ENCODE measurements at places on chromosomes 1 and 21.
A peak's percentile ranks its signal among the peaks of the same experiment; 100 is the strongest.

- DNase-seq: no peak
Observed at GRCh38 chr1:39195166-39196111, 9.1 kb upstream of the MACF1 start.

DNA sequence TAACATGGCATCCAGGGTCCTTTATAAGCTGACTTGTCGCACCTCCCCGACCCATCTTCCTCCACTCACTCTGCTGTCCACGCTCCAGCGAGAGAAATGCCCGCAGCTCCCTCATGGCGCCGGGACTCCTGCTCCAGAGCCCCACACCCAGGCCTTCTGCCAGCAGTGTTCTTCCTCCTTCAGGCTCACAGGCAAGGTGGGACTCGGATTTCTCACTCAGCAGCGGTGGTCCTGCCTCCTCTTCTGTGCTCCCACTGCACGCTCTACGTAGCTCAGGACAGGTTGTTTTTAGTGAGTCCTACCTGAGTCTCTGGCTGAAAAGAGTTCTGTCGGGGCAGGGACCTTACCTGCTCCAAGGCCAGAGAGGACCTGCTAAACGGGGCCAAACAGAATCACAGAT, 11.2 kb downstream of the THEMIS2 start:
- no peak for DNase-seq

DNA sequence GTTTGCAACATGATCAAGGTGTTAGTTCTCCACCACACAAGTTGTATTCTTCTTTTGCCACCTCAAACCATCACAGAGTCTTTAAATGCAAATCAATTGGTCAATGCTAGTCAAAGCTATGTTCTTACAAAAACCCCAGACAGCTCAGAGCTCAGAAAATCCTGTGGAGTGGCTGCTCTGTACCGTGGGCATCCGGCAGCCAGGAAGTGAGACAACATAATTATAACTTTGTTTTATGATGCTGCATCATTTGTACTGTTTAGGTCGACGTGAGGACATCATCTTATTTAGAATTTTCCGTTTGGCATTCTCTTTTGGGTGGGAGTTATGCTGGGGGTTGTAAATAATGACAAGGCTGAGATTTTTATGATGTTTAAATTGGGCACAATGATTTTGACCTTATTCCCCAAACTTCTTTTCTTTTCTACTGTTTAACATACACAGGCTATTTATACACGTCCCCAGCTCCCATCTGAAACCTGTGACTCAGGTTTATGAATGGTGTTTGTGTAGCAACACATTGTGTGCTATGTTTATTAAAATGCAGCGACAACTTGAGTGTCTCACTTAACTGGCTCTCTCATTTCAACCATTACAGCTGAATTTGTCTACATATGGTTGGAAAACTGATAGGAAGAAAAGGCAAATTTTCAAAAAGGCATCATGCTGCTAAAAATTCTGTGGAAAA, 124.0 kb downstream of the CNIH3 start:
- DNase-seq: no peak

GRCh38 chr1:20074725-20075171, 4.8 kb downstream of the PLA2G5 start:
- peak; percentile 25 for DNase-seq

DNA sequence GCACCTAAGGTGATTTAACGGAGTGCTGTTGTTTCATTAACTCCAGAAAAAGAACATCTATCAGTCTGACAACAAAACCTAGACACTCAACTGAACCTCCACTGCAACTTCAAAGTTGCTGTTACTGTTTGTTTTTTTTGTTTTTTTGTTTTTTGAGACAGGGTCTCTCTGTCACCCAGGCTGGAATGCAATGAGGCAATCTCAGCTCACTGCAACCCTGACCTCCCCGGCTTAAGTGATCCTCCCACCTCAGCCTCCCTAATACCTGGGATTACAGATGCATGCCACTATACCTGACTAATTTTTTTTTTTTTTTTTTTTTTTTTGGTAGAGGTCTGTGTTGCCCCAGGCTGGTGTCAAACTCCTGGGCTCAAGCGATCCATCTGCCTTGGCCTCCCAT, 66.7 kb upstream of the SDC3 start:
- DNase-seq: no peak

DNA sequence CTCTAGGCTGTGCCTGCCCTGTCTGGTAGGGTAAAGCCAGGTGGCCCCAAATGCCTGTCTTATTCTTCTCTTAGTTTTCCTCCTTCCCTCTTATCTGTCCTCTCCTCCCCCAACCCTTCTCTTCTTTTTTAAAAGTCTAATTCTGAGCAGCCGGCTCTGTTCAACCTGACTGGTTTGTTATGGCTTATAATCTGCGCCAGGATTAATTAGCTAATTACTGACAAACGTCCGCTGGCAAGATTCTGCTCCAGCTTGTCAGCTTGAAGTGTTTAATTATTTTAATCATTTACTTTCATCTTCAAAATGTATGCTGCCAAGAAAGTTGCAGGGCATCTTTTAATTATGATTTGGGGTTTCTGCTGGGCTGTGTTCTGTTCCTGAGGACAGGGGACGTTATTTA, 27.2 kb upstream of the PSMB2 start:
- no peak for DNase-seq

DNA sequence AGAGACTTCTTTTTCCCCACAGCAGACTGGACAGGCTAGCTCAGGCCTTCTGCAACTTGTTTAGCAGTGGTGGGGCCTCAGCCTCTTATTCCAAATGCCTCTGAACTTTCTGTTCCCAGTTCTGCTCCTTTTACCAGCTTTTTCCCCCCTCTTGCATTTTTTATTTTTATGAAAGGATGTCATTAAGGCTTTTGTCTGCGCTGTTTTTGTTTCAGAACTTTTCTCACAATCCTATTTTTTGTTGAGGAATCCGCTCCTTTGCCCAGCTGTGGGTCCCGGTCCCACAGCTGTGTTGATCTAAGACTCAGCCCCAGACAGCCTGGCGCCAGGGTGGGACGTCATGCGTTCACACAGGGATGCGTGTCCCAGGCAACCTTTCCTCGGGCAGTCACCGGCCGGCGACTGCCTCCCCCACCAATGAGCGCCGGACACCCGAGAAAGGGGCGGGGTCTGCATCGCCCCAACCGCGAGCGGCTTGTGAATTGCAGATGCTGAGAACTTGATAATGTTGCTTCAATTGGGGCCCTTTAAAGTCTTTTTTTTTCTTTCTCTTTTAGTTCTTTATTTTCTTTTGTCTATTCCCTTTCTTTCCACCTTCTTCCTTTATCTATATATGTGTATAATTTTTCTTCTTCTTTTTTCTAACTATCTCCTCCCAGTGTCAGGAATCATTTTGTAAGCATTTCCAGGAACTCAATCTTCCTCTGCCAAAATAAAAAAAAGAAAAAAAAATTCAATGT, 3.0 kb upstream of the ID3 start:
- peak; percentile 99 for DNase-seq

DNA sequence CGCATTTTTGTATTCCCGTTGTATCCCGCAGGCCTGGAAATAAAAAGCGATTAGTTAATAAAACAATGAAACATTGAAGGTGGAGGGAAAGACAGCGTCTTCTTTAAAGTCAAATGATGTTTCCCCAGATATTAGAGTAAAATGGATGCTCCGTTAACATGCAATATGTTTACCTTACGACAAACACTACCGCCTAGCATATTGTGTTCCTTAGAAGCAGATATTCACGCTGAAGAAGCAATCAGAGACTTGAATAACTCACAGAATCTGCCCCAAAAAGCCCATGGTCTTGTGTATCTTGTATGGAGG, 583 bp upstream of the B4GALT3 start:
- DNase-seq: no peak

- no peak for DNase-seq
Observed at GRCh38 chr1:71041806-71042205, 5.8 kb downstream of the PTGER3 start.

GRCh38 chr21:18832950-18833349, 429.4 kb upstream of the TMPRSS15 start:
- DNase-seq: peak; percentile 62

- DNase-seq: no peak
Observed at GRCh38 chr1:153546796-153547559, 1.4 kb upstream of the S100A4 start.

DNA sequence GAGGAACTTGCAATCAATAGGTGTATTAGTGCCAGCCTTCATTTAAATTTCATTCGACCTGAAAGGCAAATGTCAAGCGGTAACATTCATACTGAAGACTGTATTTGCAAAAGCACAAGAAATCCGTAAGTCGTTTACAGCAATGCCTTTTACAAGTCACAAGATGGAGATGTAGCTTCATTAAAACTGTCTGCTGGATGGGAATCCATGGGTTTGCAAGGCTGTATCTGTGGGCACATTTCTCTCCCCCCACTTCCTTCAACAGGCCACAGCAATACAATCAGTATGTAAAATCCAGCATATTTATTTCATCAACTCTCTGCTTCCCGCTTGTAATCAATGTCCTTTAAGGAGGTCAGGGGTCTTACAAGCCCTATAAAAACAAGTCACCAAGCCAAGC, 147.1 kb downstream of the SLC45A1 start:
- DNase-seq: peak; percentile 41

GRCh38 chr1:226706684-226707083, 32.4 kb downstream of the ITPKB start:
- DNase-seq: no peak

DNA sequence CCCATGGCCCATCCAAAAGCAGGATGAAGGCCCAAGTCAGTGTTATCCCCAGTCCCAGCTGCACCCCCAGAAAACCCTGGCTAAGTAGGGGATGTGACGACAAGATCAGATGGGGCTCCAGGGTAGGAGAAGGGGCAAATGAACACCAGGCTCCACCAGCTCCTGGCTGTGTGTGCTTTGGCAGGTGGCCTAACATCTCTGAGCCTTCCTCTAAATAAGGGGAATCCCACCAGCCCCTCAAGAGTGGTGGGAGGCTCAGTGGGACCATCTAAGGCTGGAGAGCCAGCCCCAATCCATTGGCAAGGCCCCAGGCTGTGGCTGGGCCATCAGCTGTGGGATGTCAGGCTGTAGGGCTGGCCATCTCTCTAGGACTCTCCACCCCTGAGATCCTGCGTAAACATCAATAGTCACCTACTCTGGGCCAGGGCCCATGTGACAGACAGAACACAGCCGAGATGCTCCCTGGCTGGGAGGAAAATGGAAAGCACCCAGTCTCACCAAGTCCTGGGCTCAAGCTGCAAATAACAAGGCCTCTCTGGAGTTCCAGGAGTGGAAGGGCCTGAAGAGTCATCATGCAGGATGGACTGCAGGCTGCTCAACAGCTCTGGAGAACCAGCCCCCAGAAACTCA, 7.5 kb downstream of the SDC3 start:
- DNase-seq: no peak

- no peak for DNase-seq
Observed at GRCh38 chr1:145912128-145912641, 2.3 kb upstream of the ITGA10 start.

DNA sequence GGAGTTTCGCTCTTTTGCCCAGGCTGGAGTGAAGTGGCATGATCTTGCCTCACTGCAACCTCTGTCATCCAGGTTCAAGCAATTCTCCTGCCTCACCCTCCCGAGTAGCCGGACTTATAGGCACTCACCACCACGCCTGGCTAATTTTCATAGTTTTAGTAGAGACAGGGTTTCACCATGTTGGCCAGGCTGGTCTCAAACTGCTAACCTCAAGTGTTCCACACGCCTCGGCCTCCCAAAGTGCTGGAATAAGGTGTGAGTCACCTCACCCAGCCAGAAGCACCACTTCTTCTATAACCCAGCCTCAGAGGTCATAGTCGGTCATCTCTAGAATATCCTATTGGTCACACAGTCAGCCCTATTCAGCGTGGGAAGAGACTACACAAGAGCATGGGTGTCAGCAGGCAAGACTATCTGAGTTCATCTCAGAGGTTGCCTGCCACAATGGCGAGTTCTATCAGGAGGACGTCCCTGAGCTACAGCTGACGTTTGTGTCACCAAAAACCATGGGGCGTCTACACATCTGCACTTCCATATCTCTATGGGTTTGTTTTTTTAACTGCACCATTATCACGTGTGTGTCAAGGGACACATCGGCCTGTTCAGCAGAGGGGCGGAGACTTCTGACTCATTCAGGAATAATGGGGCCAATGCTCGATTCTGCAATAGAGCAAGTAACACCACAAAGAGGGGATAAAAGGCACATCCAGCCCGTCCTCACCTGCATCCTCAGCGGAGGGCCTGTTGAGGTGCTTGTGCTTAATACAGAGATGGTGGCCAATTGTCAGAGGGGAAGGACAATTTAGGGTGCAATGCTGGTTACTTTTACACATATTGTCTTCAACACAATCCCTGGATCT, 256.3 kb upstream of the IRF2BP2 start:
- peak; percentile 88 for DNase-seq

- peak; percentile 26 for DNase-seq
Observed at GRCh38 chr1:200134116-200134515, 106.6 kb downstream of the NR5A2 start.

DNA sequence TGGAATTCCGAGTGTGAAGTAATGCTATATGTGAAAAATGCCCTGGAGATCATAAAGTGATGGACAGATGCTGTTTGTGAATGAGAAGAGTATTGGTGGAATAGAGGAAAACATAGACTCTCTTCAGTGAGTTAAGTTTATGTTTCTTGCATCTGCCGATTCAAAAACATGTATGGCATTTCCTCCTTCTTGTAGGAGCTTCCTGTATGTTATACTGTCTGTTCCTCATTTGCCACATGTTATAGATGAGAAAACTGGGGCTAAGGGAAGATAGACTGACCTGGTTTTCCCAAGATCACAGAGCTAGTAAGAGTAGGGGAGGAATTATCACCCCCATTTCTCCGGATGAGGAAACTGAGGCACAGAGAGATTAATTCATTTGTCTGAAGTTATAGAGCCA, 41.1 kb upstream of the IL20 start:
- peak; percentile 72 for DNase-seq

- no peak for DNase-seq
Observed at GRCh38 chr1:21586222-21586621, 77.0 kb downstream of the ALPL start.

- DNase-seq: no peak
Observed at GRCh38 chr1:43322506-43322905, 15.1 kb upstream of the MPL start.

GRCh38 chr1:165426745-165427144, 18.2 kb downstream of the RXRG start:
- DNase-seq: no peak

DNA sequence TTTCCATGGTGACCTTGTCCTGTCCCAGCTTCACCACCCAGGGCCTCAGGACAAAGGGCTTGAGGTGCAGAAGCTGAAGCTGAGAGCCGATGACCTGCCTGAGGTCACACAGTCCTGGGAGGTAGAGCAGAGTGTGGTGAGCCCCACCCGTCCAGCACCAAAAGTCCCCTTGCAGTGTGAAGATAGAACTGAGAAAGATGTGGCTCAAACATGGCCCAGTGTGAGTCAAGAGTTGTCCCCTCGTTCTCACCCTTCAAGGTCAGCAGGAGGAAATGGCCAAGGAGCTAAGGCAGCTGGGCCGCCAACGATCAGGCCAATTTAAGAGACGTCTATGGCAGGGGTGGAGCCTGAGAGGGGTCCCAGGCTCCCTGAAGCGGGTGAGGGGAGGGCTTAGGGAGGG, 157.5 kb upstream of the KLHDC7A start:
- DNase-seq: no peak

DNA sequence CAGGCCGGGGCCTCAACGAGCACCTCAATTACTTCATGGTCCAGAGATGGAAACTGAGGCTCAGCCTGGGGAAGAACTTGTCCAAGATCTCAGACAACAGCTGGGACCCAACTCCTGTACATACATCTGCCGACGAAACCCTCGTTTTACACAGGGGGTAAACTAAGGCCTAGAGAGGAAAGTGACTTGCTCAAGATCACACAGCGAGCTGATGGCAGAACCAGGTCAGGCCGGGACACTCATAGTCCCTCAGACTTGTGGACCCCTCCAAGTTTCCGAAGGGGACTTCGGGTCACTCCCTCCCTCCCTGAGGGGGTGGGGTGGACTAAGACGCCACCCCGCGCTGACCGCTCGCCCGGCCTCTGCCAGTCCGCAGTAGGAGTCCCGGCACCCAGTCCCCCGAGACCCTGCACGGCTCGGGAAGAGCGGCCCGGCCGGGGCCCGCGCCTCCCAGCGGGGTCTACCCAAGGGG, 430 bp downstream of the WASF2 start:
- DNase-seq: peak; percentile 34

Data from fibroblast of pulmonary artery (primary cell).